ENCODE measurements at places on chromosomes 4 and X.

DNA sequence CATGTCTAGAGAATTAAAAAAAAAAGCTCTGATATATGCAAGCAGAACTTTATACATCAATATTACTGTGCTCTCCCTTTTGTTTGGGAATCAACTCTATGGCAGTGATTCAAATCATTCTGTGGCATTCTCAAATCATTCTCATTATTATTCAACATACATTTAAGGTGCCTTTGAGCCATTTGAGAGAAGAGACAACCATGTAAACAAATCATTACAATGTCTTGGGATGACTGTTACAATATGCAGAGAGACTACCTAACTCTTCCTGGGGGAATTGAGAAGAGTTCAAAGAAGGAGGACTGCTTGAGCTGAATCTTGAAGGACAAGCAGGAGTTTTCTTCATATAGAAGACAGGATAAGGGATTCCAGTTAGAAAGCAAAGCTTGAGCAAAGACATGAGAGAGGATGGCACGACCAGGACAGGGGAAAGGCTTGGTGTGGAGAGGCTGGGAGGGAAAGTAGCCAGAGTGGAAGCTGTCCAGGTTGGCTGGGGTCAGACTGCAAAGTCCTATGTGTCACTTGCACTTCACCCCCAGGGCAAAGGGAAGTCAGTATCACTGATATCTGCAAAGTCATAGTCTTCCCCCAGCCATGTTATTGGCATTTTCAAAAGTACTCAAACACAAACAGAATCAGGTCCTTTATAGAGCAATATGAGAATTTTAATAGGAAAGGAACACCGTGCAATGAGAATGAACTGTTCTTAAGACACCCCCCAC lies 9.0 kb downstream of the SEC24D start:
- no peak for DNase-seq

GRCh38 chr4:1466034-1466862 lies 60.0 kb upstream of the NKX1-1 start:
- DNase-seq = no peak

DNA sequence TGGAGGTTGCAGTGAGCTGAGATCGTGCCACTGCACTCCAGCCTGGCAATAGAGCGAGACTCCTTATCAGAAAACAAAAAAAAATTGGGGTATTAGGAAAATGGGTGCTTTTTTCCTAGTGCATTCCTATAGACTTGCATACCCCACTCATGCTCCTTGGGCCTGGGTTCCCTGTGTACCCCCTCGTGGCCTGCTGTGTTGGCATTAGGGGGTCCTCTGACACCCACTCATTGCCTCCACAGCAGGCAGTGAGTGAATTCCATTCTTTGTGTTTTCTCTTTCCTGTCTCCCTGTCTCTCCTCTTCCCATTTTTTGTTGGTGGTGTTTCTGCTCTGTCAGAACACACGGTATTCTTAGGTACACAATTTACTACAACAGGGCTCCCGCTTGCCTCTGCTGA lies 42.8 kb downstream of the TNIP2 start:
- DNase-seq = no peak

DNA sequence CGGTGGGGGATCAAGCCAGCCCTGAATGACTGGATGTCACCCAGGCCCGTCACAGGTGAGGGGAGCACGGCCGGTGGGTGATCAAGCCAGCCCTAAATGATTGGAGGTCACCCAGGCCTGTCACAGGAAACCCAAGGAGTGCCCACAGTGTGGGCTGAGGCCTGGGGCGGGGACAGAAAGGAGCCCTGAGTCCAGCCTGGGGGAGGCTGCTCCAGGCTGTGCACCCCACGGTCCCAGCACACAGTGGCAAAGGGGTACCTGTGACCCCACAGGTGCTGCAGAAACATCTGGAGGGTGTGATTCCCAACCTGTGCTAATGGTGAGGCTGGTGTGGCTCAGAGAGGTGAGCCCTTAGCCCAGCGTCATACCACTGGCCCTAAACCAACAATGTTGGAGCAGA lies 6.2 kb upstream of the CPLX1 start:
- DNase-seq = no peak

DNA sequence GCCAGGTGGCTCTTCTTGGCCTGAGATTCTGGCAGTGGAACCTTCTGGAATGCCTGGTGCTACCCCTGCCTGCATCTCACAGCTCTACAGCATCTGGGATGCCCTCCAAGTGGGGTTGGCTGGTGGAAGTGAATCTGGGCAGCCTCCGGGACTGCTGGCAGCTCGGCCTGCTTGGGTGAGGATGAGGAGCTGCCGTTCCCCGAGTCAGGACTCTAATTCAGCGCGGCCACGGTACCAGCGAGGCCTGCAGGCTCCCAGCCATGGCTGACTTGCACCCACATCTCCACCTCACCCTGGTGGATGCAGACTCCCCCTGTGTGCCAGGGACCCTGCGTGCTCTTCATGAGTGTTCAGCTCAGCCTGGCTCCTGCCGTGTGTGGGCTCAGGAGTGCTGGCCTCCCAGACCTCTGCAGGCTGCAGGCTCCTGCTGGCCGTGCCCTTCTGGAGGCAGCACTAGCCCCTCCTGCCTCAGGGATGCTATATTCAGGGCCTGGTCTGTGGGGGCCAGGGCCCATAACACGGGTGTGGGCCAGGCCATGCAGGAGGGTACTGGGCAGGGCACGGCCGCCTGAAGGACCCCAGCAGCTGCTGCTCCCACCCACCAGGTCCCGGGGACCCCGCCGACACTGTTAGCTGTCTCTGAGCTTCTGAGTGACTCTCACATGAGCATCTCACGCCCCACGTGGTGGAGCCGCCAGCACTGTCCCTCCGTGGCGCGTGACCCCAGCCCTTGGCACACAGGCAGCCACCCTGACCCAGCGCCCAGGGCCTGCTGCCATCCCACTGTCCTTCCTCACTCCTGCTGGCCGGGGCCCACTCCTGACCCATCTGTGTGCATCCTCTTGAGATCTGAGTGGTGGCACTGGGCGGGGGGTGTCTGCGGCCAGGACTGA lies 10.6 kb downstream of the UVSSA start:
- DNase-seq = no peak

- DNase-seq = no peak
Measured at GRCh38 chr4:153233761-153234371, 29.6 kb downstream of the TRIM2 start.

DNA sequence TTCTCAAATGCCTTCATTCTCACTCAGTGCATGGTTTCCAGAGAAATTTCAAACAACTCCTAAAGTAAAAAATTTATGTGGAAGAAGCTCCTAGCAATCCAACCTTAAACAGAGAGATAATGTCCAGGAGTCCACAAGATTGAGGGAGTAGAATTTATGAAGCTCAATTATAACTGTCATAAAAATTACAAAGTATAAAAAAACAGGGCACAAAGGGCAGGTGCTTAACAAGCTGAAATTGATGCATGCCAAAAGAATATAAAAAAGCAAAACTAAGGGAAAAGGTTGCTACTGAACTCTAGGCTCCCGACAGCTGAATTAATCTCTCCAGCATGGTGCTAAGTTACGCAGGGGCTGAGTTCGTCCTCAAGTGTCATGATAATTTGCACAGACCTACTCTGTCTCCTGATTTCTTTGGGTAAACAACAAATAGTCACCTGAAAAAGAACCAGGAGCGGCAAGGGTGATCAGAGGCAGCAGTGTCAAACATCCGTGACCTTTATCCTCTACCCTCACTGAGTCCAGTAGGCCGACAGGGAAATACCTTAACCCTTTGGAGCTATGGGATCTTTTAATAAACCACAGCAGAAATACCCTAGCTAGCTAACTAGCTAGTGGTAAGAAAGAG lies 47.2 kb upstream of the RELL1 start:
- no peak for DNase-seq

- no peak for DNase-seq
Measured at GRCh38 chr4:28287831-28288233, 1427.2 kb downstream of the STIM2 start.

DNA sequence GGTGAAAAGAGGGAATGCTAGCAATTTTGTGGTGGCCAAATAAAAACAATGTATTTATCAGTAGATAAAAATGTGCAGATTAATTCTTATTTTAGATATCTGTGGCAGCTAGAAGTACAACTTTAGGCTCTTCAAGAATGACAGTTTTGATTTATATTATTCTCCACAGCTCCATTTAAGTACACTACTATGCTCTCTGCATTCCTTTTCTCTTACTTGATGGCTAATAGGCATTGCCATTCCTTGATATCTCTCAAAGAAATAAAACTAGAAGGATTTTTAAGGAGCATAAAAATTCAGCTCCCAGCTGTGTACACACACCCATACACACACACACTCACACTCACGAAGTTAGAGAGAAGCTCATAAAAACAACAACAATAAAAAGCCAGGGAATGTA lies 59.4 kb upstream of the H2AZ1 start:
- no peak for DNase-seq

DNA sequence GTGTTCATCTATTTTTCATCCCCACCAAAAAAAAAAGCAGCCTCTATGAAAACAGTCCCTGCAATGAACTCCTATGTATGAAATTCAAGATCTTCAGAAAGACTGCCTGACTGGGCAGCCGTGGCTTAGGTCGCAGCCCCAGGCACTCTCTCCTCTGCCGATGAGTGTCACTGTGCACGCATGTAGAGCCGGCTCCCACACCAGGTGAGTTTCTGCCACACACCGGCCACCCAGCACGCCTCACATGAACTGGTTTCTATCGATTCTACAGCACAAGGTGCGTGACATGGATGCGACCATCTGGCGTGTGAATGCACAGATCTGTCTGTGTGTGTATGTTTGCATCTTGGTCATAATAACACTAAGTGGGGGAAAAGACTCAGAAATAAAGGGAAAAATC lies 140.4 kb downstream of the AFAP1 start:
- no peak for DNase-seq

DNA sequence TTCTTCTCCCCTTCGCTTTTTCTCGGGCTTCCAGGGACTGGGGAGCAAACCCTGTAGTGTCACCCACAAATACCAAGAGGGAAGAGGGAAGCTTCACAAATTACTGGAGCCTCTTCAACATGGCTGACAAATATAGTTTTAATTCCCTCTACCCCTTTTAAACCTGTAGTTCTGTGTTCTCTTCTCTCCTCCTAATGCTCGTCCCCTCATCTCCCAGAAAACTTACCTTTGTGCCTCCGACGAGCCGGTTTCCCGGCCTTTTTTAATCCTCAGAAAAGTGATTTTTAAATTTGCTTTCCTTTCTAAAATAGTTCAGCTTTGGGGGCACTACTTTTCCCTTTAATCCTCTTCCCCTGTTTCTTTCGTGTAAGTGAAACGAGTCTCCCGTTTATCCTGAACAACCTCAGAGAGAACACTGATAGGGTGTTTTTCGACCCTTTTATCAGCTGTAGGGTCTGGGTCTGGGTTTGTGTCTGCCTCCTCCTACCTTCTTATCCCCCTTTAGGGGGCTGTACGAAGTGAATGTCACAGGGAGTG lies 408 bp downstream of the TET2 start:
- DNase-seq = no peak

DNA sequence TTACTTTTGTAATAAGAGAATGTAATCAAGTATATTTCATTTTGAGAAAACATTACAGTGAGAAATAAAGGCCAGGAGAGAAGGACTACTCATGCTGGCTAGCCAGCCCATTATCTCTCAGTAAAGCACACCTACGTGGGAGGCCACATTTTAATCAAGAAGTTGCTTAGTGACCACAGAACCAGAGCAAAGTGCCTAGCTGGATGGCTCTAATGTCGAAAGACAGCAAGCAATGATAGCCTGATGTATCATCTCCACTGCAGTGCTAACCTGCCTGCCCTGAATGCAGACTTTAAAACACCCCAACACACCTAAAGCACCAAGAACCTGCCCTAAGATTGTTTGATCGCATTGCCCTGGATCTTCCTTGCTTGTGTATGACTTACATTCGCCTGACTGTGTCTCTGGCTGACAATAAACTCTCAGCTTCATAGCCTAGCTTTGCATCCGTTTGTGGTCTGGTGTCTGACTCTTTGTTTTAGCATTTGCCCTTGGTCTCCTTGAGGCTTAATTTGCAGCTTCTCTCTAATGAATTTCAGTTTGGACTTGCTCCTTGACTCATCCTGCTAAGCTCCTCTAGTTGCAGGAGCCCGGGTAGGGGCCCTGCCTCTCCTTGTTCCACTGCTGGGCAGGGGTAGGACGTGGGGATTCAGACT lies 31.4 kb upstream of the SOWAHD start:
- DNase-seq = no peak

GRCh38 chrX:130482871-130483270 lies 81.1 kb downstream of the RBMX2 start:
- no peak for DNase-seq

- DNase-seq = no peak
Measured at GRCh38 chrX:38803243-38803587, 2.0 kb downstream of the MID1IP1 start.

GRCh38 chr4:31417040-31417439 lies 696.9 kb downstream of the PCDH7 start:
- DNase-seq = no peak

DNA sequence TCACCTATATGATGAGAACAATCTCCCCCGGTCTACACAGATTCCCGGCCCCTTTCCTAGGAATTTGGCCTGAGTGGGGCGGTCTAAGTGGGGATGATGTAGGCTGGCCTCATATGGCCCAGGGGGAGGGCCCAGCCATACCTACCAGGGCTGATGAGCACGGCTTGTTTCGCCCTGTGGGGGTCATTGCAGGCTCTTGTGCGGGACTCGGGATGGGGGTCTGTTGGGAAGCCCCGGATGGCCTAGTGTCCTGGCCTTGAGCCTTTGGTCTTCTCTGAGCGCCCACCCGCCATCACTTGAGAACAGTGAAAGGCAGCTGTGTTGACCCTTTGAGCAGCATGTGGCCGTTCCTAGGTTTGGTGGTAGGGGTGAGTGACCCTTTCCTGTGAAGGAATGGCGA lies 4.8 kb upstream of the CTAG2 start:
- no peak for DNase-seq

DNA sequence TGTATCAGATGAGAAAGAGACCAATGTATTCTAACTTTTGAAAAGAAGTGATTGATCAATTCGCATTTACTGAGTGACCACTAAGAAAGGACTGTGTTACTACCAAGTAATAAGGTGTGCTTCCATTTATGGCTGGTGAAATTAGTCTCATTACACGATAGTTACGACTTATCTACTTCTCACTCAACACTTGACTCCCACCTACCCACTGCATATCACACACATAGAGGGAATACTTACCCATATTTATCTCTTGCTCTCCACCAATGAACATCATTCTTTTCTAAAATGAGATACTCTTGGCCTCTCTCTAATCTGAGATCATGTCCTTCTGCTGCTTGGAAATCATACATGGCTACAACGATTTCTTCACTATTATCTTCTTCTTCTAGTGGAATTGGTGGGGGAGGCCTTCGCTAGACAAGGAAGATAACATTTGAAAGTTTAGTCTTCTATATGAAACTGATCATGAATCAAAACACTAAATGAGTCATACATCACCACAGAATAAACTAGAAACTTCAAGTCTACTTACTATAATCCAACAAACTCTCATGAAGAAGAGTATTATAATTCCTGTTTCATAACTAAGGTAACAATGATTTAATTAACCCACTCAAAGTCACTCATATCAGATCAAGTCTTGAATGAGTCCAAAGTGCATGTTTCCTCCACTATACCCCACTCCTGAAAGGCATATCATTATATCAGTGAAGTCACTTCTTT lies 33.7 kb upstream of the TXK start:
- no peak for DNase-seq

DNA sequence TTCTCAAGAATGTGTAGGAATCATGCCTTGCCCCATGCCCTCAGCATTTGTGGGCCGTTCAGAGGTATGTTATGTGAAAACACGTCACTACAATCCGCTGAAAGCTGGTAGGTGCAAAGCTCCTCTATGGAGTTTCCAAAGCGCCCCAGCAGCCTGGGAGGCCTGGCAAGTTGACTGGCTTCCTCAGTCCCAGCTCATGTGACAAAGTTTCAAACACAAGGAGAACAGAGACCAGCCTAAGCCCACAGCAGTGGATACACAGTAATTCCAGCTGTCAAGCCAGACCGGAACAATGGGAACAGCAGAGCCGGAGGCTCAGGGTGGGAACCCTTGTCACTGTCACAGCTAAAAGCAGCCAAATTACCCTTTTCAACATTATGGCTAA lies 33.5 kb downstream of the NAT8L start:
- DNase-seq = no peak

Data from stimulated activated naive CD4-positive, alpha-beta T cell (primary cell).